ENCODE measurements at places on chromosomes 7 and 10.

DNA sequence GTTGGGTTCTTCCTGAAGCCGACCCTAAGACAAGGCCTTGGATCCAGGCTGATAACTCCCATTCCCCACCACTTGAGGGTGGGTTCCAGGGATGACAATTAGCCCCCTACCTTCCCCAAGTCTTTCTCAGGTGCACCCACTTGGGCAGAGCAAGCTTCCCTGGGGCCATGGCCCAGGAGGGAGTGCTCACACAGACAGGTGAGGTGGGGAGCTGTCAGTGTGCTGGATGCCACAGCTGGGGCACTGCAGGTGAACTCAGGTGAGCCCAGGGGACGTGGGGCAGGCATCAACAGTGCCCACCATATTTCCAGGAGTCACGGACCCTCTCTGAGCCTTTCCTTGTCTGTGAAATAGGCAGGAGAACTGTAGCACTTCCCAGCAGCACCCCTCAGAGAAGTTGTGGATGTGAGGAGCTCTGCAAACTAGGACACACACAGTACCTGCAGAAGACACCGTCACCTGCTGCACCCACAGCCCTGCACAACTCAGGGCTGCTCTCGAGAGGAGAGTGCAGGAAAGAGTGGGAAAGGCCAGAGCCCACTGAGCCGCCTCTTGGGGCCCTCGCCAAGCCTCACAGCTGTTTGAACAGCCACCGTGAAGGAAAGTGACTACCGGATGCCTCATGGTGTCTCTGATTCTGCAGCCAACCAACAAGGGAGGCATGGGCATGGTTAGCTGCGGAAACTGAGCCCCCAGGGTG lies 17.9 kb downstream of the SH3PXD2A start:
- DNase-seq, result no peak

- DNase-seq, result no peak
Measured at GRCh38 chr7:123190109-123190831, 9.5 kb downstream of the SLC13A1 start.

DNA sequence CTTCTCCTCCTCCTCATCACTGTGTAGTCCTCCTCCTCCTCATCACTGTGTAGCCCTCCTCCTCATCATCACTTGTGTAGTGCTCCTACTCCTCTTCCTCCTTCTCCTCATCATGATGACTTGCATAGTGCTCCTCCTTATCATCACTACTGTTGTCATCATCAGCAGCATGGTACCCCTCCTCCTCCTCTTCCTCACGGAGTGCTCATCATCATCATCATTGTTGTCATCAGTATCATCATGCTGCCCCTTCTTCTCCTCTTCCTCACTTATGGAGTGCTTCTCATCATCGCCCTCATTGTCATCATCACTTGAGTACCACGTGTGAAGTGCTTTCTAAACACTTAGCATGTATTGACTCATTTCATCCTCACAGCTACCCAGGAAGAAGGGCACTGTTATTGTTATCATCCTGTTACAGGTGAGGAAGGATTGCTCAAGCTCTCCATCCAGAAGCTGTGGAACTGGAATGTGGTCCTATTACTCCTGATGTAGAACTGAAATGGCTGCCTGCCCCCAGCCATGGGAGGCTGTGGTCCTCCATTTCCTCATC lies 122.8 kb upstream of the SHH start:
- DNase-seq, result no peak

GRCh38 chr7:27150568-27151340 lies 1.6 kb downstream of the HOXA3 start:
- no peak for DNase-seq

DNA sequence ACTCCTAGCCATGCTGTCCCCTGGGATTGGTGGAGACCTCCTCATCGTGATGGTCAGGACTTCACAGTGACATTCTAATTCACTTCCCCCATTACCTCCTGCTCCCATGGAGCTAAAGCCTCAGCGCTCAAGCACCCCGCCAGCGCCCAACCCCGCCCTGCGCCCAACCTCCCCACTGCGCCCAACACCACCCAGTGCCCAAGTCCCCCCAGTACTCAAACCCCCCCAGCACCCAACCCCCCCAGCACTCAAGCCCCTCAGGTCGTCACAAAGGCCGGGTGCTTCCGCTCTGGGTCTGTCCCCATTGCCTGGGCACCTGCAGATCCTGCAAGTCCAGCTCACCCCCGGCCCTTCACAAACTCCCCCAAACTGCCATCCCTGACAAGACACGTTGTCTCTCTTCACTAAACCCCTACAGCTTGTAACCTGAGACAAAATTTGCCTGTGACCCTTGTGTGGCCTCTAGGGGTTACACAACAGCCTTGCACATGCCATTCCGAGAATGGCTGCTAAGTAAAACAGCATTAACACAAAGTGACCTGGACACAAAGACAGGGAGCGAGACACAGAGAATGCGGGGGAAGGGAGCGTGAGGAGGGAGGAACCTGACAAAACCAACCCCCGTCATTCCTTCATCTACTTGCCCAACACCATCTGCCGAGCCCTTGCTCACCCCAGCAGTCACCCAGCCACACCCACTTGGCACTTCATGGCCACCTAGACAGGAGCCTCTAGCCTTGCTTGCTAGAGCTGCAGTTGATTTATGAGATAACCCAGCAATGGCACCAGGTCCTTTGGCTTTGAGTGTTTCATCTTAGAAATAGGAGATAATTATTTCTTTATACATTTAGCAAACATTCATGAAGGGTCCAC lies 107.8 kb downstream of the ADARB2 start:
- no peak for DNase-seq

DNA sequence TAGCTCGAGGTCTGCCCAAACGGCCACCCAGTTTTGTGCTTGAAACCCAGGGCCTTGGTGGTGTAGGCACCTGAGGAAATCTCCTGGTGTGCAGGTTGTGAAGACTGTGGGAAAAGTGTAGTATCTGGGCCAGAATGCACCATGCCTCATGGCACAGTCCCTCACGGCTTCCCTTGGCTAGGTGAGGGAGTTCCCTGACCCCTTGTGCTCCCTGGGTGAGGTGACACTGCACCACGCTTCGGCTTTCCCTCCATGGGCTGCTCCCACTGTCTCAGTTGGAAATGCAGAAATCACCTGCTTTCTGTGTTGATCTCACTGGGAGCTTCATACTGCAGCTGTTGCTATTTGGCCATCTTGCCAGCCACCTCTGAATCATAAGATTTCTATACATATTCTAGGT lies 62.4 kb upstream of the CDK6 start:
- DNase-seq, result no peak

DNA sequence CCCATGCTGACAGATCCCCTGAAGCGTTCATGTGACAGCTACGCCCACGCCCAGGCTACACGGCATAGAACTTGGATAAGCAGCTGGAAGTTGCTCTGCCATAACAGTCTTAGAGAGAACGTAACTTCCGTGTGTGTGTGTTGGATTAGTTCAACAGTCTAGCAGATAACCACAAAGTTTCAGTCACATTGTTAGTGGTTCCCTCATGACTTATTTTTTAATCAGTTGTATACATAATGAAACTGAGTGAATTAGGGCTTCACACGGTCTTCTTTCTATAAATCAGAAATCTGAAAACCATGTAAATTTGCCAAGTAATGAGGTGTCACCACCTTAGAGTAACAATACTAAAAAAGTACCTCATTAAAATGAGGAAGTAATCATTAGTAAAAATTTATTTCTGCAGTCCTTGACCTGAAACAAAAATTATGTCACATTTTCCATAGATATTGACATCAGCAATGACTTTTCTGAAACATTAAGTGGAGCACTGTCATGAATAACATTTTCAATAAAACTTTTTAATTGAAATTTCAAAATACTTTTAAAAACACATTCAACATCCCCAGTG lies 21.7 kb upstream of the MACC1 start:
- no peak for DNase-seq

GRCh38 chr7:102410918-102411317 lies 14.8 kb downstream of the PRKRIP1 start:
- DNase-seq, result no peak

- no peak for DNase-seq
Measured at GRCh38 chr10:117411479-117412399, 36.5 kb upstream of the PDZD8 start.

- no peak for DNase-seq
Measured at GRCh38 chr7:107170051-107170915, 1.5 kb downstream of the HBP1 start.

DNA sequence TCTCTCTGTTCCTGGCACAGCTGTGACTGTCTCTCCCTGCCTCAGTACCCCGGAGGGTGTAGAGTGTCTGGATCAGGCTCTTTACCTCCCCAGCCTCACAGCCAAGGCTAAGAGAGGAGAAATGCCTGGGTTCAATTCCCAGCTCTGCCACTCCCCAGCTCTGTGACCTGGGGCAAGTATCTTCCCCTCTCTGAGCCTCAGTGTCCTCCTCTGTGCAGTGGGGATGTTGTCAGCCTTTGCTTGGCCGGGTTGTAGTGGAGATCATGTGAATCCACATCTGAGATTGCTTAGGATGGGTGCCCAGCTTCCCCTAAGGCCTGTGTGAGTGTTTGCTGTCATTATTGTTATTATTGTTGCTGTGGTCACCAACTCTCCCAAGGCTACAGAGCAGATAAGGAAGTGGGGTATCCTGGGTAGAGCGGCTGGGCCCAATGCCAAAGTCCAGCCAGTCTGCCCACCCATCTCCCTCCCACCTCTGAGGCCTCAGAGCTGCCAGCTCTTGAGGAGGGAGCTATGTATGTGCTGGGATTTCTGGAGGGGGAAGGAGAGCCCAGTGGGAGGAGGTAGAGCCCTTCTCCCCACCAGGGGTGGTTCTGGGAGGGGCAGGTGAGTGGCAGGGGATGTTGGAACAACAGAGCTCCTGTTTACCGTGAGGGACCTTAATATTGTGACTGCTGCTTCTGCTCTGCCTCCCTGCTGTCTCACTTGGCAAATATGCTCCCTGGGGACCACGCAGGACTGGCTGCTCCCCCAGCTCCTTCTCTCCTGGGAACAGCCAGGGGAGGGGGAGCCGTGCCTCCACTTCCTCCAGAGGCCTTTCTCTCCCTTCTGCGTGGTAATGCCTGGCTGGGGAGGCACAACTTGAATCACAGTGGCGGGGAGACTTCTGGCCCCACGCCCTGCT lies 170.5 kb downstream of the RPS24 start:
- no peak for DNase-seq

- DNase-seq, result no peak
Measured at GRCh38 chr10:78868456-78868855, 200.3 kb upstream of the ZMIZ1 start.

GRCh38 chr10:29007370-29007747 lies 281.5 kb upstream of the LYZL1 start:
- DNase-seq, result no peak

DNA sequence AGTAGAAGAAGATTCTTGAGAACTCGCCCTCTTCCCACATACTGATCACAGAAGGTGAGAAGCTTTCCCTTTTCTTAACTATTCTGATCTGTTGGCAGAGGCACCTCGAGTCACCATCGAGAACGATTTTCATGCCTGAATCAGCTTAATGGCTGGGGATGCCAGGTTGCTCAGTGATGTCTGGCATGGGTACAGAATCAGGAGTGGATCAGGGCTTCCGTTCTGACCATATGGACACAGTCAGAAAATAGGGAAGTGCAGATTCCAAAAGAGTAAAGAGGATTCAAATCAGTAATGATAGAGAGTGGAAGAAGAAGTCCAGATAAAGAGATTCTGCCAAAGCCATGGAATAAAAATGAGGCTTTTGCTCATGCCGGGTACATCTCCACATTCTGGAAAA lies 52.0 kb upstream of the GRB10 start:
- DNase-seq, result no peak

DNA sequence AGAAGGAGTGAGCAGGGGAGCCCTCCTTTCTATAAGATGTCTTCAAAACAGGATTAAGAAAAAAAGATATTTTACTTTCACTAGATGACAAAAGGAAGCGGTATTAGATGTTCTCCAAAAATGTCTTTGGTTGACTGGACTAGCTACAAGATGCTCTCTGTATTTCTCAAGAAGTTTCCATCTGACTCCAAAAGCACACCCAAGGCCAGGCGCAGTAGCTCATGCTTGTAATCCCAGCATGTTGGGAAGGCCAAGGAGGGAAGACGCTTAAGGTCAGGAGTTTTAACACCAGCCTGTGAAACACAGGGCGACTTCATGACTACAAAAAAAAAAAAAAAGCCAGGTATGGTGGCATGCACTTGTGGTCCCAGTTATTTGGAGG lies 84.5 kb downstream of the PIP4K2A start:
- DNase-seq, result no peak

- DNase-seq, result no peak
Measured at GRCh38 chr10:56604624-56605023, 243.6 kb upstream of the ZWINT start.

DNA sequence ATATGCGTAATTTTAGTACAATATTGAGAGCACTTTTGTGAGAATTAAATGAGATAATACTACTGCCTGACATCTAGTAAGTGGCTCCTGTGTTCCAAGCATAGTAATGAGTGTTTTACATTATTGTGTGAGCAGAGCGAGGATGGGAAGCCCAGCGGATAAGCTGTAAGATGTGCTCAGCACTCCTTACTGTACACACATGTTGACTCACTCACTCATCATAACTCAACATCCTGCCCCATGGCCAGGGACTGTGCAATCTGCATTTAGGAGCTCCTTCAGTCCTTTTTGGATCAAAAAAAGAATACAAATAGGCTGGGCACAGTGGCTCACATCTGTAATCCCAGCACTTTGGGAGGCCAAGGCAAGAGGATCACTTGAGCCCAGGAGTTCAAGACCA lies 72.9 kb upstream of the NEBL start:
- DNase-seq, result no peak

- DNase-seq, result no peak
Measured at GRCh38 chr7:25636168-25636567, 407.9 kb upstream of the NPVF start.

DNA sequence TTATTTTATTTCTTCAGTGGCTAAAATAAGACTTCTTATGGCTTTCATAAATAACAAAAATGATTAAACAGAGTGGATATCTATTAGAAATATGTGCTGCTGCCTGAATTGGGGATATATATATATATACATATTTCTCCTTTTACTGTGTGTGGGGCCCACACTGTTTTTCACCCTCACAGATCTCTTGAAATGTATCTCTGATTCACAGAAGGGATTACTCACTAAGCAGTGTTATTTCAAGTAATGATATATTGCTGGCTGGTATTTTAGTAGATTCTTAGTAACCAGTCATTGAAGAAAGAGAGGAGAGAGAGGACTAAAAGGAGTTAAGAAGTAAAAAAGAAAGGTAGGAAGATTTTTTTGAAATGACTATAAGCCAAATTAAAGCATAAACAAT lies 308.6 kb upstream of the NRP1 start:
- DNase-seq, result no peak

DNA sequence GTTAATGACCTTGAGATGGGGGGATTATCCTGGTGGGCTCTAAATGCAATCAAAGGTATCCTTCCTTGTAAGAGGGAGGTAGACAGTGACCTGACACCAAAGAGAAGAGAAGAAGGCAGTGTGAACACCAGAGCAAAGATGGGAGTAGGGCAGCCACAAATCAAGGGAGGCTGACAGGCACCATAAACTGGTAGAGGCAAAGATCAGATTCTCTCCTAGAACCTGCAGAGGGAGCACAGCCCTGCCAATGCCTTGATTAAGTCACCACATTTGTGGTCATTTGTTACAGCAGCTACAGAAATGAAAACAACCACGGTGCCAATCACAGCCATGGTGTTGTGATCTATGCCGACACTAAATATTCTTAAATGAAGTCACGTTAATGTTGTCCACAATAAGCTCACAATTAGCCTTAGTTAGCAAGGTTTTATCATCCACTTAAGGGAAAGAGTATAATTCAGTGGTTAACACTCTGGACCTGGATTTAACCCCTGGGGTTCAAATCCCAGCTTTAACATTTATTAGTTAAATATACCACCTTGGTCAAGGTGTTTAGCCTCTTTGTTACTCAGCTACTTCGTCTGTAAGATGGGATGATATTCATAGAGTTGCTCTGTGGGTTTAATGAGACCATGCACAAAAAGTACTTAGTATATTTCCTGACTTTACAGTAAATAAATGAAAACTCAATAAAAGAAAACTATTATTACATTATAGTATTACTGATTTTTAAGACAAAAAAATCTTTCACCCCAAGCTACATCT lies 70.8 kb downstream of the SGMS1 start:
- no peak for DNase-seq
